Activated CD8-positive, alpha-beta T cell treated with anti-CD3 and anti-CD28 coated beads for 36 hours (primary cell): ENCODE measurements at places on chromosomes 11 and 22. TPM values are rescaled to one million over a fixed set of nuclear protein-coding genes. Genes with fewer than 3 reads are reported as not detected.

MYRF gene
- total RNA-seq: 1.6 TPM

DNA sequence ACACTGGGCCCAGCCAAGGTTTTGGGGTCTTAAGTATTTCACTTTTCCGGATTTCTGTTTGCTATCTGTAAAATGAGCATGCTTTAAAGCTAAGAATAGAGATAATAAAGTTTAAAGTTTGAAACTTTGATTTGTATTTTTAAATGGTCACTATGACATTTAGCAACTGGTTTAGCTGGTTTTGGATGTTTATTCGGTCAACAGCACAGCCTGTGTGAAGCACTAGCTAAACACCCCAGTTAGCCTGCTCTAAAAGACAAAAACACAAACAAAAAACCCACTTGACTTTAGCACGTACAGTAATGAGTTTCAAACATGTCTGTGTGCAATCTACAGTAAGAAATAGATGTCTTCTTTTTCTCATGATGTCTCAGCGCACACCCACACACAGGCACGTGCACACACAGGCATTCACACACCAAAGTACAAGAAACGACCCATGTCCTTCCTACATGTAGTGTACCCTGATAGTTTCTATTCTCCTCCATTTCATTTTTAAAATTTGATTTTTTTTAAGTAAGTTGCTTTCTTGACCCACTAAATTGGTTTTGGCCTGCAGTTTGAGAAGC, 29.4 kb downstream of the SLC1A2 start:
- peak; percentile 51 for DNase-seq

TPBGL gene
- 0.20 TPM for total RNA-seq

- no peak for DNase-seq
Observed at GRCh38 chr11:26827567-26828081, 105.8 kb upstream of the SLC5A12 start.

- DNase-seq: no peak
Observed at GRCh38 chr11:62373464-62374119, 36.3 kb downstream of the ASRGL1 start.

DNA sequence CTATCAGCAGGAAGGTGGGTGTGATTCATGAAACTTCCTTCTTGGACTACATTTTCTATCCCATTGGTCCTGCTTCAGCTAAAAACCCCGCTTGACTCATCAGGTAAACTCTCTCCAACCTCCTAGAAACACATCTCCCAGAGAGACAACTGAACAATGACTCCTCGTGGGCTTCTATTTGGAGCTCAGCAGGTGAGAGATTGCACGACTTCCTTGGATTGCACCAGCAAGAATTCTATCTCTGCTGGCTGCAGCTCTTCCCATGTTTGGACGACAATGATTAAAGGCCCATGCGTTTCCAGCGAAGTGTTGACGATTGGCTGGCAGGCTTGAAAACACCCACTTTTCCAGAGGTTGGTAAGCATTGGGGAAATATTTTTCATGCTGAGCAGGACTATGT, 216.1 kb upstream of the NTM start:
- DNase-seq: no peak

DNA sequence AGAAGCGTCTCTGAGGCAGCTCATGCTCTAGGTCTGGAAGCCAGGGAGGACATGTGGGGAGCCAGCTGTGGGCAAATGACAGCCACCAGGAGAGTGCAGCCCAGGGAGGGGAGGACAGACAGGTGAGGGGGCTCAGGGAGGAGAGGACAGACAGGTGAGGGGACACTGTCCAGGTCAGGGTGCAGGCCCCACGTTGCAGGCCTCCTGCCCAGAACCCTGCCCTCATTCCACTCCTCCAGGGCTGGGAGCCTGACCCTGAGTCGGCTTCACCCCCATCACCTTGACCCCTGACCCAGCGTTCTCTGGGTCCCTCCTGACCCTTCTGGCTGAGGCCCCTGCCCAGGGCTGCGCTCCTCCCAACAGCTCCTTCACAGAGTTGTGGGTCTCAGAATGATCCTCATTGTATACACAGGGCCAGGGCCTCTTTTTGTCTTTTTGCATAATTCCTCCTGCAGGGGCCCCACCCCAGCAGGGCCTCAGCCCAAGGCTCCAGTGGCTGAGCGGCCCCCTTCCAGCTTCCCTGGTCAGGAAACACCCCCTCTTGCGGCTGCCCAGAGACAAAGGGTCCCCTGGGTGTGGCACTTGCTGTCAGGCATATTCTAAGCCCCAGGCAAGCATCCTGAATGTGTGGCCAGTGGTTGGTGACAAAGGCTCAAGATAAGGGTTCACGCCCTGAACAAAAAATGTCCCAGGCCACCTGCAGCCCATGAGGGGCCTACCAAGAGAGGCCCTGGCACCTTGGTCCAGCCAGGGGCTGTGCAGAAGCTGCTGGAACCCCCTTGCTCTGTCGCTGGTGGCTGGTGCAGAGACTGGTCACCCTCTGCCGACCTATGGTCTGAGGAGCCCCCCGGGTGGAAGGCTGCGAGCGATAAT, 853.0 kb downstream of the BRD1 start:
- DNase-seq: no peak

DNA sequence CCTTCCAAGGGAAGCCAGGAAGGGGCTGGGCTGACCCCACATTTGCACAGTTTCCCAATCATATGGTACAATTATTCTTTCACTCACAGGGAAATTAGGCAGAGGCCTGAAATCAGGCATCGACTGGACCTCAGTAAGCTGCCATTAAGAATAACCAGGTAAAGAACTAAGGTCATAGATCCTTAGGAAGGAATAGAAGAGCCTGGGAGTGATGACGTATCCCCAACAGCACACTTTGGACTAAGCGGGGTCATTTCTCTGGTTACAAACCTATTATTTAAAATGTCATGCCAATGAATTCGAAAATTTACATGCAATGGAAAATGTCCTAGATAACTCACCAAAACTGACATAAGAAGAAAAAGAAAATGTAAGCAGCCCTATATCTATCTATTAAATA, 118.2 kb downstream of the BRD1 start:
- DNase-seq: no peak

ELFN2 gene
- 0.52 TPM for total RNA-seq

GRCh38 chr11:112470355-112470754, 209.7 kb upstream of the PLET1 start:
- no peak for DNase-seq

GVQW3 gene
- total RNA-seq: 4.2 TPM

CHRM1 gene
- total RNA-seq: not detected

DNA sequence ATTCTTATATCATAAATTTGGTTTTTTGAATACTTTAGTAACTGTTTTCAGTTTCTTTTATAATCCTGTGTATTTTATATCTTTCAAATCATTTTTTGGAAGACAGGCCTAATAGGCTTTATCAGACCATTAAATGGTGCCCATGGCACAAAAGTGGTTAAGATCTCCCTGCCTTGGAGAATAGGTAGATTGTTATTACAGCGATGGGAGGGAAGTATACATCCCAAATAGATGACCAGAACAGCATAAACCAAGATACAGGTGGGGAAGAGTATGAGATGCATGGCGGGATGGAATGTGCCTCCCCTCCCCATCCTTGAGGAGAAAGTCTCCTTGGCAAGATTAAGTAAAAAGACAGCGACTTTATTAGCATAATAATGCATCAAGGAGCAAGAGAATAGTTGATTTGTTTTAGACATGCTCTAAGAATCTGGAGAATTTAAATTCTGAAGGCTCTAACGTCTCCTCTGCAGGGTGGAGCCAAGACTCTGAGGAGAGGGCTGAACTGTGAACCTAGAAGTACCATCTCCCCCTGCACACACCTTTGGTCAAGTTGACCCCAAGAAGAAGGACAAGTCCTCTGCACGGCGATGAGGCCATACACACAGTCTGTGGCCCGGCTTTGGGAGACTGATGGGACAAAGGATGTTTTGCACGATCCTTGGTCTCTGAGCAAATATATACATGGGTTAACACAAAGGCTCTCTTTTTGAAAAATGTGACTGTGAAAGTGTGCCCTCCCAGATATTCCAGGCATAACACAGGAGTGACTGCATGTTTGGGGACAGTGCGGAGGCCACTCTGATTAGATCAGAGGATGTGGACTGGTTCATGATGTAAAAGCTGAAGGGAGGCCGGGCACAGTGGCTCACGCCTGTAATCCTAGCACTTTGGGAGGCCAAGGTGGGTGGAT, 61.1 kb upstream of the SLC35C1 start:
- no peak for DNase-seq

THAP7 gene
- 23.8 TPM for total RNA-seq

DNA sequence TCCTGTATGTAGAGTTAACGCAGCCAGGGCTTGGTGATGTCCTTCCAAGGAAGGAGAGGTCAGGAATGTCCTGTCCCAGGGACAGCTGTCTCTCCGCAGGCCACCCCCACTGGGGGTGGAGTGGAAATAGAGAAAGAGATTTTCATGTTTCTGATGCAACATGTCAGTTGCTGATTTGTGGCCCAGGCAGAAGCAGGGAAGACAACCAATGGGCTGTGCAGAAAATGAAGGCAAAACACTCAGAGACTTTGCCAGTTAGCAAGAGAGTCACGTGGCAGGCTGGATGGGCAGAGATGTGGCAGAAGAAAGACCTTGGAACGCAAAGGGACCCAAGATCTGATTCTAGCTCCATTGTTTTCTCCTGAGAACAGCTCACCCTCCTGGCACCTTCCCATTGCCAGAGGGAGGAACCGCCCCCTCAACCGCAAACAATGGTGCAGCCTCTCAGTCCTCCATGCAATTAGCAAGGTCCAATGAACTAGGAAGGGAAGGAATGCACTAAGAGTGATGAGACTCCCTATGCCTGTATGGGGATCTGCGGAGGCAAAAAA, 71.0 kb downstream of the SYN3 start:
- no peak for DNase-seq

DNA sequence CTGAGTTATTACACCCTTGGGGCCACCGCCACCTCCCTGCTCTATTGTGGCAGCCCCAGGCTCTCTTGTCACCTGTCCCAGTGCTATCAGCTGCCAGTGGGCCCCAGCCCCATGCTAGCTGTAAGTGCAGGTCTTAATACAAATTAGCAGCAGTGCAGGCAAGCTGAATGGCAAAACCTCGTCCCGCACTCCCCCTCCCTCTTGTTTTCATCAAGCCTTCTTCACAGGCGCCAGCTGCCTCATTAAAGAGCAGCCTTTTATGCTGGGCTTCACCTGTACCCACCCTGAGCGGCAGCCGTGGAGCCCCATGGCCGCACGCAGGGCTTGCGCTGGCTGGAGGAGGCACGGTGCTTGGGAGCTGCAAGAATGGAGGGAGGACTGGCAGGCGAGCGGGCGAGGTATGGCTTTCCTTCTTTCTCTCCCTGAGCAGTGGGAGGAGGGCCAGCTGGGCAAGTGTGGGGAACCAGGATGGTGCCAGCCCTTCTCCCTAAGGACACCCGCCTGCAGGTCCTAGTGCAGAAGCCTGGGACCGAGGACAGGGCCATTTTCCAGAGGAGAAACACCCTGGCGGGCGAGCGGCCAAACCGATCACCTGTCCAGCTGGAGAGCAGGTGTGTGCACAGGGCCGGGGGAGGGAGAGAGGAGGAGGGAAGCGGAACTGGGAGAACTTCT, 70.7 kb downstream of the FLI1 start:
- no peak for DNase-seq

OR6Q1 gene
- total RNA-seq: not detected

DNA sequence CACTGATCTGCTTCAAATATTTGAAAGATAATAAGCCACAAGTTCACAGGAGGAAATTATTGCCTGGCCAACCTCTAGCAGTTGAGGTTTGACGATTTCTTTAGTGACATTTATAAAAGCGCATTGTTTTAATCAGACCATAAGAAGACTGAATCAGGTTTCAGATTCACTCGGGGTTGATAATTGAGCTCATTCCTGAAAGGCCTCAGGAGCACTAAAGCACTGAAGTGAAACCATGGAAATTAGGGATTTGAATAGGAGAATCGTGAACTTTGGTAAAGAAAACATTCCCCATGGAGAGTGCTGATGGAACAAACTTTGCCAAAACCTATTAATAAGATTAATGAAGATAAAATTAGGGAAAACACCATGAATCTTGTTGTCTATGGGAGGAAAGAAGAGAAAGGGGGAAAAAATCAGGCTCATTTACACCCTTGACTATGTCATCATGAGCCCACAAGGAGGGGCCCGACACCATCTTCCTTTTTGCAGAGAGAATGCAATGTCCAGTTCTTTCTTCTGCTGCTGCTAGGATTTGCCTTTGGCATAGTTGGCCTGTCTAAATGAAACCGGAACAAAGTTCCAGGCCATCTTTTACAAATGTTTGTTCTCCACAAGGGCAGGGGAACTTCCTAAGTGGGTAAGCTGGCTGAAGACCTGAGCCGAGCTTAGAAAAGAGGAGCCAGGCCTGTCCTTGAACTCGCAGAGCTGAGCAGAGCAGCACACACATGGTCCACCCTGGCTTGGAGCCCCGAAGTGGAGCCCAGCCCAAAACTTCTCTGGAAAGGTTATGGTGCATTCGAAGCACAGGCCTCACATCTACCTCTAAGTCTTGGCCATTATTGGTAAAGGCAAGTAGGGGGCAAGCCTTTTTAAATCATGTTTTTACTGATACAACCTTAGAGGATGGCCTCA, 56.1 kb upstream of the EIF3M start:
- no peak for DNase-seq

- no peak for DNase-seq
Observed at GRCh38 chr11:12829131-12829530, 154.9 kb downstream of the TEAD1 start.

- peak; percentile 27 for DNase-seq
Observed at GRCh38 chr11:128814856-128815705, 52.0 kb downstream of the KCNJ1 start.

GRCh38 chr11:10181811-10182210, 112.2 kb downstream of the SBF2 start:
- no peak for DNase-seq

DNA sequence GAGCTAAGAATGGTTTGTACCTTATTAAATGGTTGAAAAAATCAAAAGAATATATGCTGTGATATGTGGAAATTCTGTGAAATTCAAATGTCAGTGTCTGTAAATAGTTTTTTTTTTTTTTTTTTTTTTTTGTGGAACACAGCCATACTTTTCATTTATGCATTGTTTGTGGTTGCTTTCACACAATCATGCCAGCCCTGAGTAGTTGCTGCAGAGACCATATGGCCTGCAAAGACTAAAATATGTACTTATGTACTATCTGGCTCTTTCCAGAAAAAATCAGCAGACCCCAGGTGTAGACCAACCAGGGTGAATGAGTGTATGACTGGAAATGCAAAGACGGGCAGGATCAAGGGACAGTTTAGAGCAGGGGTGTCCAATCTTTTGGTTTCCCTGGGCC, 98.3 kb downstream of the PTPRJ start:
- no peak for DNase-seq
